ENCODE measurements at places on chromosomes 5 and 9.

GRCh38 chr5:82519558-82519957, 241.4 kb upstream of the RPS23 start:
- no peak for DNase-seq

DNA sequence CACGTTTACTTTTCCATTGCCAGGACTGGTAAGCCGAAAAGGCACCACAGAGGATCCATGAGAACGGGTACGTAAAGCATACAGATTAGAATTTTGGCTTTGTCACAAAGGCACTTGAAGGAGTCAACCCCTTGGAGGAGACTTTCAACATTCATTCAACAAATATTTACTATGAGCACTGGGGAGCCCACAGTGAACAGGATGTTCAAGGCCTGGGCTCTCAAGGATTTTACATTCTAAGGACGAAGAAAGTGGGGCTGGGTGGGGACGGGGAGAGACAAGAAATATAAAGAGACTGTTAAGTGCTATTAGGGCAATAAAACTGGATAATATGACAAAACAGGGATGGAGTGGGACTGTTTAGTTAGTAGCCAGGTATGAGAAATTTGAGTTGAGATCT, 66.0 kb downstream of the KLF4 start:
- no peak for DNase-seq

- DNase-seq, result peak; percentile 43
Measured at GRCh38 chr9:5493679-5494511, 16.4 kb upstream of the PDCD1LG2 start.

DNA sequence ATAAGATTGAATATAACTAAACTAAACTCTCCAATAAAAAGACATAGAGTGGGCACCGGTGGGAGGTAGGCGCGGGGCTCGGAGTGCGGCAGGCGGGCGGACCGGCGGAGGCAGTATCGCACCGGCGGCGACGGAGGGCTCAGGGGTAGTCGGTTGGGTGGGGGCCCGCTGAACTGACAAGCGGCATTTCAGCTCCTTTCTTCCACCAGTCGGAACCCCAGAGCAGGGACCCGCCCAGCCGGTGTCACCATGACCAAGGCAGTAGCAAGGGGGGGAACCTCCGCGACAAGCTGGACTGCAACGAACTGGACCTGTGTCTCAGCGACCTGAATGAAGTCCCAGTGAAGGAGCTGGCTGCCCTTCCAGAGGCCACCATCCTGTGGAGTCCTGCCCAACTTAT, 156.7 kb downstream of the HINT1 start:
- no peak for DNase-seq

All from HFF-Myc (cell line).